ENCODE measurements at places on chromosomes 1 and 21.
A peak's percentile ranks its signal among the peaks of the same experiment; 100 is the strongest.

- DNase-seq: no peak
Measured at GRCh38 chr1:198681831-198682759, 43.3 kb downstream of the PTPRC start.

- DNase-seq: no peak
Measured at GRCh38 chr1:57620605-57621004, 196.7 kb upstream of the DAB1 start.

GRCh38 chr1:235984041-235984825 lies 80.7 kb downstream of the NID1 start:
- no peak for DNase-seq

DNA sequence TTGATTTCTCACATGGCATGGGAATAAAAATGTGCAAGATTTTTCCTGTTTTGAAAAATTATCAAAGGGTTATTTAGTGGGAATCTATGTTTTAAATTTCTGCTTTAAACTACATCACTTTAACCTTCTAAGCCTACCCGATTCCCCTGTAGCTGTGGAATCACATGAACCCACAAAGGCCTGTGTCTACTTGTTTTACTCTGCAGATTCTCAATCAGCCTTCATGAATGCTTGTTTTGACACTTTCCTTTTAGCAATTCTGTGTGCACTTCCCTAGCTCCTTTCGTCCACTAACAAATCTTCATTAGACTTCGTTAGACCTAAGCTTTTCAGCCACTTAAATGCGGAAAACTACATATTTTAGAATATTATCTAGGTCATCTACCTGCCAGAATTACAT lies 56.0 kb upstream of the C1orf21 start:
- DNase-seq: no peak

DNA sequence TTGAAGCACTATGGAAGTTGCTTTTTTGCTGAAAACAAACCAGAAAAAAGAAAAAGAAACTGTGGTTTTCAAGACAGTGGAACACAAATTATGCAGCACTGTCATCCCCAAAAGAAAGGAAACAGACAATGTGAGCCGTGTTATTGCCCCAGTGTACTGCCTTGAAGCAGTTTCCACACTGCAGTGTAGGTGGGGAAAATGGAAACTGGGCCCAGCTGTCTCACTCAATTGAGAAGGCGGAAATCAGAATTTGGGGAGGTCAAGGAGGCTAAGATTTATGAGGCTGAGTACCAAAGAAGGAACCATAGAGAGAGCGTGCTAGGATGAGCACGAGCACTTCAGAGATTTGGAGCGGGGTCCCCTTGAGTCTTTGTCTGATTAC lies 55.5 kb downstream of the MPZL1 start:
- DNase-seq: no peak

DNA sequence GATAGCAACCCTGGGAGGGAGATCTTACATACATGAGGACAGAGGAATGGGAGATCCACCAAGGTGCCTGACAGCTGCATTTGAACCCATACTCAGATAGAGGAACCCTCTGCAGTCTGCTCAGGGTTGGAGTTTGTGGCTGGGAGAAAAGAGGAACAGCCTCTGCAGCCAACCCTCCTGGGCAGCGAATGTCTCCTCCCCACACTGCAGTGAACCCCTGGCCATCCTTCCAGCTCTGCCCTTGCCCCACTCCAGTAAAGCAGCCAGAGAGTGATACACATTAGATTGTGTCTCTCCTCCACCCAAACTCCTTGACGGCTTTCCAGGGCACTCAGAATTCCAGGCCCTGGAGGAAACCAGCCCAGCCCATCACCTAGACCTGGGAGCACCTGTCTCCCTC lies 137.7 kb downstream of the RUNX1 start:
- DNase-seq: no peak

- no peak for DNase-seq
Measured at GRCh38 chr1:98546319-98546718, 115.2 kb upstream of the SNX7 start.

GRCh38 chr1:184208622-184209021 lies 157.1 kb downstream of the TSEN15 start:
- no peak for DNase-seq

DNA sequence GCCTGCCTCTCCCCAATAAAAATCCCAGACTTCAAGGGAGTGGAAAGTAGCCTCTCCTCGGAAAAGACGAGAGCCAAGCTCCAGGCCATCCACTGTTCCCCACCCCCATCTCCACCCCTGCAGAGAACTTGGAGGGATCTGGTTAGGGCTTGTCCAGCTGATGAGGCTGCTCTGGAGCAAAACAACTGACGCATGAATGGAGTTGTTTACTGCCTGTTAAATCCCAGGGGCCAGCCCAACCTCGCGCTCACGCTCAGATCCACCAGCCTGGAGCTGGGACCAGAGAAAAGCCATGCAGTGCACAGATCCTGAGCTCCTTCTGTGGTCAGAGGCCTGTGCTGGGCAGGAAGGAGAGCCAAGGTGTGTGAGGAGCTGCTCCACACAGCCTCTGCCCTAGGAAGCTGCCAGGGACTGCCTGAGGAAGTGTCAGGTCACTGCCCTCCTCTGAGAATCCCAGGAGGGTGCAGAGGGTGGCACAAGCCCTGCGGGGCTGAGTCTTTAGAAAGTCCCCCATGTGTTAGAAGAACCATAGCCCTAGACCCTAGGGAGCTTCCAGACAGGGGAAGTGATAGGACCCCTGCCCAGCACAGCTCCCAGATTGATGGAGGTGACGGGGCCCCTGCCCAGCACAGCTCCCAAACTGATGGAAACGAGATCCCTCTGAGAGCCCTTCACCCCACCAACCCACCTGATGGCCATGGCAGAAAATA lies 109.0 kb upstream of the IPO9 start:
- no peak for DNase-seq

DNA sequence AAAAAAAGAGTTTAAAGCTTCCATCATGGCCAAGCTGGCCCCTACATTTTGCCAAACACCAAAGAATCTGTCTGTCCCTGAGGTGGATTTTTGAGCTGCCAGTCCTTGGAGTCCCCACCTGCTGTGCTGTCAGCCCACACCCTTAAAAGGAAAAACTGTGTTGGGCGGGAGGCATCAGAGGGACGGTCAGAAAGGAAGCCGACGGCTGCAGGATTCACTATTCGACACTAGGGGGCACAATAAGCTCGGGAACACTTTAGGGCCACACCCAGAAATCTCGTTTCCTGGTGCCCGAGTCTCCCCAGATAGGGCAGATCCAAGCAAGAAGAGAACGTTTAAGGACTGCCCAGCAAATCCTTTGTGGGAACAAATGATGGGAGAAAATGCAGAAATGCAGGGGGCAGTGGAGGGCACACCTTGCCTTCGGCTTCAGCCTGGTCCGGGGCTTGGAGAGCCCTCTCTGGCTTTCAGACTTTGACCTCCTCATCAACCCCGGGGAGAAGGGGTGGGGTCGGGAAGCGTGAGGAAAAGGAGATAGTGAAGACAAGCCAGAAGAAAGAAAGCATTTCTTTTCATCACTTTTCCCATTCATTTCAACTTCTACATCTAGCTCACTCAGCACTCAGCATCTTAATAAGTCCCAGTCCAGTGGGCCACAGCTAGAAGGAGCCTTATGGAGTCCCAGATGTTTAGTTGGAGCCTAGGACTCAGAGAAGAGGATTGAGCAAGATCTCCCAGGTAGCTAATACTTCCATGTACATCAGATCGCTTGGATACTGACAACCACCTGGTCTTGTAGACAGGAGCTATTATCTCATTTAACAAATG lies 5.0 kb upstream of the CTTNBP2NL start:
- DNase-seq: peak; percentile 63

DNA sequence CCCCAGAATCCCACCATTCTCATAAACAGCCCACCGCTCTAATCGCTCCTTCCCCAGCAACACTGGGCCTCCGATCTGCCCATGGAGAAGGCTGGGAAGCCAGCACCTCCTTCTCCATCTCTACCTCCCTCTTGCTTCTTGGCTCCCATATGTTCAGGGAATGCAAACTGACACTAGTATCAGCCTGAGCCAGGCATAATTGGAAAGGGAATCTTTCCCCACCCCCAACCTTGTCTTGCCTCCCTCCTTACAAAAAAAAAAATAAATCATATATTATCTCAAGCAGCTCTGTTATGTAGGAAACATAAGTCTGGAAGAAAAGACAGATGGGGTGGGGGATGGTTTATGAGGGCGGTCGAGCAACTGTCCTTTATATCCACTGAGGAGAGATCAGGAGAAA lies 127.2 kb downstream of the NAV1 start:
- no peak for DNase-seq

- DNase-seq: no peak
Measured at GRCh38 chr1:159175571-159175970, 4.2 kb downstream of the CADM3 start.

DNA sequence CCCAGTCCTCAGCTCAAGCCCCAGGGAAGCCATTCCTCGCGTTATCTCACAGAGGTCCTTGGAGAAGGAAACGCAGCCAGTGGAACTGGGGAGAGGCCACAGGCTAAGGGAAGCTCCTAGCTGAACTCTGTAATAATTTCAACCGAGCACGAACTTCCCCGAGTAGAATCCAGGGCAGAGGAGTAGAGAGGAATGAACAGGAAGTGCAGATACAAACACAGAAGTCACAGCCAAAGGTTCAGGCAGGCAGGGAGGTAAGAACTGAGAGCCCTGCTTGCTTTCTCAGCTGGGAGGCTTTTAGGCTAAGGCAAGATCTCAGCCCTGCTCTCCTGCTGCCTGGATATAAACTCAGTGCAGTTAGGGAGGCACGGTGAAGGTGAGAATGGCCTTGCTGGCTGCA lies 23.7 kb downstream of the WARS2 start:
- DNase-seq: no peak

DNA sequence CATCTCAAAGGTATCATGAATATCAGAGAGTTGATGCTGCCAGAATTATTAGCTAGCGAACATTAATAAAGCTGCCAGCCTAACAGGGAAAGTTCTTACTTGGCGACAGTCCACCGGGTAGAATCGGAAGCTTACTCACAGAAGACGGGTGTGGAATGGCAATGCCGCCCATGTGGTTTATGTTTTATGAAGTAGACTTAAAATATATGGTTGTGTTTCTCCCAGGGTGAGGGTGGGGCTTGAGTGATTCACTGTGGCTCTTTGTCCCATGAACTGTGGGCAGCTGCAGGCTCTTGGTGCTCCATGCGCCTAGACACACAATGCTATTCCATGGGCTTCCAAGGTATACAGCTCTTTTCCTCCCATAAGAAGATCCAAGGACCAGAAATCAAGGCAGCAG lies 162.7 kb downstream of the PIGK start:
- DNase-seq: no peak

DNA sequence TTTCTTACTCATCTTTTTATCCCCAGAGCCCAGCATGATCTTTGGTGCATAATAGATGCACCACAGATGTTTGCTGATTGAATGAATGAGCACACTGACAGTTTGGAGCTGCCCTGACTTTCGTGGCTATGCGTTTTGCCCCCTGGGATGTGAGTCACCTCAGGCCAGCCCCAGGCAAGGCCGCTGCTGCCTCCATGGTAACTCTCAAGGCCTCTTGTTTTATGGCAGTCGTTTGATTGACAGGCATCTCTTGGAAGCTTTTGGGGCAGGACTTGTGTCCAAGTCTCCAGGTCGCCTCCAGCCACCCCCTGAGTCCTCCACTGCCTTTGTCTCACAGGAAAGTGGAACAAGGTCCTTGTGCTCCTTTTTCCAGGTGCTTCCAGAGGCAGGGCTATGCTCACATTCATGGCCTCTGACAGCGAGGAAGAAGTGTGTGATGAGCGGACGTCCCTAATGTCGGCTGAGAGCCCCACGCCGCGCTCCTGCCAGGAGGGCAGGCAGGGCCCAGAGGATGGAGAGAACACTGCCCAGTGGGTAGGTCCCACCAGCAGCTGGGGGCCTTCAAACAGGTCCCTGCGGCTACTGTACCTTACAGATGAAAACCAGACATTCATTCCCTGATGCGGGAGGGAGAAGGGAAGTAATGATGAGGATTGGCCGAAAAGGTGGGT lies 11.2 kb downstream of the PSEN2 start:
- no peak for DNase-seq

DNA sequence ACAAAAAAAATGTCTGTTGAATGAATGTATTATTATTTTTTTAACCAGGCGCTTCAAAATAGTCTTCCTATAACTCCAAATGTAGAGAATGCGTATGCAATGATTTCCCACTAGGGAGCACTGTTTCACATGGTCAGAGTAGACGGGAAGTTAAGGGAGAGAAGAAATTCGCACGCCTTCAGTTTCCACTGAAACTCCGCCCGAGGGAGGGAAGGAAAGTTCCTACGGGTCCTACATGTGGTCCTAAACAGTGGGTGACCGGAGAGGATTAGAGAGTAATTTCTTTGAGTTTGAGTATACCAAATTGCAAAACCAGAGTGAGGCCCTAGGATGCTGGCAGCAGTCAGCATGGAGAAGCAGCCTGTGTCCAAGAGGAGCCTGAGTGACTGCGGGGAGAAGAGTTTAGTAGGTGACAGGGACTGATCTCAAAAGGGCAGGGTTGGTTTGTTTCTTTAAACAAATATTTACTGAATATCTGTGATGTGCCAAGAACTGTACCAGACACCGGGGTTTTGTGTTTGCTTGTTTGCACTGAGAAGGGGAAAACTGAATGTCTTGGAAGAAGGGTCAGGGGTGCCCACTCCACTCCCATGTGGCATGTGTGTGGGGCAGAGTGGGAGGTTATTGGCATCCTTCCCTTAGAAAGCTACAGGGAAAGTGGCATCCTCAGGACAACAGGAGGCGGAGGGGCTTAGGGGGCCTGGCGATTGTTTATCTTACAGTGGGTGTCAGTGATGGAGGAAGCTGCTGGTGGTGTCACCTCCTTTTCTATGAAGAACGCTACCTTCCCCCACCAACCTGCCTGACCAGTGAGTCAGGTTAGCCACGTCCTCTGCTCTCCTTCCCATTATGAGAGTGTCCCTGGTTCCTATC lies 22.8 kb downstream of the RNU5D-1 start:
- DNase-seq: no peak

GRCh38 chr1:167805041-167805556 lies 83.3 kb downstream of the MPZL1 start:
- DNase-seq: no peak

DNA sequence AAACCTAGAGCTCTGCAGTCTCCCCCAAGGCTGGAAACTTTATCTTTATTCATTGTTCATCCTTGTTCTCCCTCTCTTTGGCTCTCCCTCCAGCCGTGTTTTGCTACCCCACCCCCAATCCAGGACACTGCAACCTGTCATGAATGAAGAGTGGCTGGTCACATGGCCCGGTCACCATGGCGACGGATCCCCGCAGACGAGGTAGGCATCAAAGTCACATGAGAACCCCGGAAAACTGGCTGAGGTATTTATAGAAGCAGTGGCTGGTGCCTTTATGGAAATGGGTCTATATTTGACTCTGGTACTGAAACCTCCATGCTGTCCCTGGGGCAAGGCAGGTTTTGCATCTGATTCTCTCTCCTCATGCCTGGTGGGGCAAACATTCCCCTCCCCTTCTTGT lies 13.4 kb upstream of the SLC6A17 start:
- DNase-seq: no peak

DNA sequence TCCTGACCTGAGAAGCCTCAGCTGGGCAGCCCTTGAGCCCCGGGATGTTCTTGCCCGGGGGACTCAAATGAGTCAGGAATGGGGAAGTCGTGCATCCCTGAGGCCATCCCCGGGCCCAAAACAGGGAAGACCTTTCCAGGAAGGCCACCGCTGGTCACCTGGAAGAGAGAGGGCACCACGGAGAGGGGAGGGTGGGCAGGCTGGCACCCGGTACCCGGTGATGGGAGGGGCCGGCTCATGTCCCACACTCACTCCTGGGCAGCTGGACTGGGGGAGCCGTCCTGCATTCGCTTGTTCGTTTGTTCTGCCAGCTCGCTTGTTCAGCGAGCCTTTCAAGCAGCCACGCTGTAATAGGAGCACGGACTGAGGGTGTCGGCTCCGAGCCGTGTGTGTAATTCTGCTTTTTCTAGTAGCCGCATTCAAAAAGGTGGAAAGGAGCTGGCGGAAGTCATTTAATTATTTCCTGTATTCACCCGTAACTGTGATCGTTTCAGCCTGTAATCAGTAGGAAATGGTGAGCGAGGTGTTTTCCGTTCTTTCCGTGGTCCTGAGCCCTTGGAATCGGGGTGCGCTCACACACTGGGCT lies 48.4 kb upstream of the CCDC27 start:
- DNase-seq: no peak

All from stimulated activated CD8-positive, alpha-beta memory T cell treated with anti-CD3 and anti-CD28 coated beads, Interleukin-4, amount 100 ng/mL, for 1 hour (primary cell).